MCF 10A (cell line): ENCODE measurements at places on chromosomes 2 and 18. TPM values are rescaled to one million over a fixed set of nuclear protein-coding genes. Genes with fewer than 3 reads are reported as not detected.

DNA sequence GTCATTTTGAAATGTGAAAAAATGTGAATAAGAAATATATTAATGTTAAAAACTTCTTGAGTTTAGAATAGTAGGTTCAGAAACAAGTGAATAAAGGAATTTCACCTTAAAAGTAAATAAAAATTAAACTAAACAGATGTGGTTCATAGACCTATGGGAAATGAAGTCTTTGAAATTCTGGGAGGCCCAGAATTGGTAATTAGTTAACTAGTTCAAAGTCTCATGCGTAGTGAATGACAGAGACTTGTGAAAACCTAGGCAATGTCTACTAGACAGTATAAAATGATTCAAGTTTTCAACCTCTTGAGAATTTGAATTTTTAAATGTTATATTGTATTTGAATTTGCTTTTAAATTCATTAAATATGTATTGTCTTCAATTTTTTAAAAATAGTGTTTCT is 32.6 kb upstream of the AAK1 start:
- no peak for DNase-seq

PJVK gene
- 7.4 and 10.4 TPM in 2 replicates for total RNA-seq

DNA sequence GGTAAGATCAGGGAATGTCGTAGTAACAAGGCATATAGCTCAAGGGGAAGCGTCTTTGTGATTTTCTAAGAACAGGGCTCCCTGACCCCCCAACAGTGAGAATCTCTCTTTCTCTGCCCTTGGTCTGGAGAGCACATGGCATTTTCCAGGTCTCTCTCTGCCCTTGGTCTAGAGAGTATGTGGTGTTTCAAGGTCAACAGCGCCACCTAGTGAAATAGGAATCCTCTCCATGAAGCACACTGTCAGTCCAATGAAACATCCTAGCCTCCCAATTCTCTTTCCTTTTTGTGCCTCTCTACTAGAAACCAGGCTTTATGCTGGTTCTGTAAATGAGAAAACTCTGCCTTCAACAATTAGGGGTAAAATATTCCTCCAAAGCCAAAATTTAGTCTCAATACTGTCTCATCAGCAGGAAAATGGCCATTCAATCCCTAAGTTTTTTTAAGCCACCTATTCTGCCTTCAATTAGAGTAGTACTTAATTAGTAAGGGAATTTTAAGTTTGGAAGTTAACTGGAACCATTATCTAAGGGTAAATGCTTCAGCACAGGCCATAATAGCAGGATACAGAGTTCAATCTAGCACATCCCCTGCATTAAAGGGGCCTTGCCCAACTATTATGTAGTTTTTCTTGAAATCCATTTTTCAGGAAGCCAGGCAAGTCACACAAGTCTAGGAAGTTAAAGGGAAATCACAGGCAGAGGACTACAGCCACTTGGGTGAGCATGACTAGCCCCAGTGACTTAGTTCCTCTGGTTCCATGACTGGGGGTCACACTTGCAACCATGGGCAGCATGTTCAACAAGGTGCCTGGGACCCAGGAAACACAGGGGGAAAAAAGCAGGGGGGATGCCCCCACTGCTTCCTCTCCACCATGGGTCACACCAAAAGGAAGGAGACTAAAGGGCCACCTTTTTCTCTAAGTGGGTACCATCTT is 12.4 kb downstream of the DYM start:
- peak; percentile 82 for DNase-seq

GRCh38 chr2:131556998-131557397 is 29.3 kb downstream of the CCDC74A start:
- DNase-seq, result no peak
